Stimulated activated CD8-positive, alpha-beta memory T cell treated with anti-CD3 and anti-CD28 coated beads, Interleukin-4, amount 100 ng/mL, for 1 hour (primary cell): ENCODE measurements at places on chromosomes 3 and 15.

DNA sequence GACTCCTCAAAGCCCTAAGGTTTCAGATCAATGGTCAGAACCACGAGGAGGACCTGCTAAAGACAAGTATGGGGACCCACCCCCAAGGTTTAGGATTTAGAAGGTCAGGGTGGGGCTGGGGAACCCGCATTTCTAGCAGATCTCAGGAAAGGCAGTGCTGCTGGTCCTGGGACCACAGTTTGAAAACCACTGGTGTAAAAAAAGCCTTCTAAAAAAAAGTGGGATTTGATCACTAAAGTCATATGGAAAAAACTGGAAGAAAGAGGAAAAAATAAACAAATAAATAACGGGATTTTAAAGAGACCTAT, 832 bp downstream of the SLC41A3 start:
- no peak for DNase-seq

DNA sequence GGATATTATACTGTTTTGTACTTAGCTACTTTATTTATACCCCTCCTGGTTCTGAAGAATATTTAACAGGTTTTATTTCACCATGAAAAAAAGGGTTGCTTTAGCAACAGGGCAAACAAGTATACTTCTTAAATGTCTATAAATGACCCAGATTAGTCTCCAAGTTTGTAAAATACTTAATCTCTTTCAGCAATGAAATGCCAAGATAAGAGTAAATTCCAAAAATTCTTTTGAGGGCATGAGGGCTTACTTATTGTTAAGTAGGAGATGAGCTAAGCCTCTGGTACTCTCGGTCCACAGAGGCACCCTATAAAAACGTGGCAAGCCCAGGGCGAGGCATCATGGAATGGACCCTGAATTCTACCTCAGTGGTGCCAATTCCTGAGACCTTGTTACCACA, 264.8 kb upstream of the NSMCE3 start:
- no peak for DNase-seq

DNA sequence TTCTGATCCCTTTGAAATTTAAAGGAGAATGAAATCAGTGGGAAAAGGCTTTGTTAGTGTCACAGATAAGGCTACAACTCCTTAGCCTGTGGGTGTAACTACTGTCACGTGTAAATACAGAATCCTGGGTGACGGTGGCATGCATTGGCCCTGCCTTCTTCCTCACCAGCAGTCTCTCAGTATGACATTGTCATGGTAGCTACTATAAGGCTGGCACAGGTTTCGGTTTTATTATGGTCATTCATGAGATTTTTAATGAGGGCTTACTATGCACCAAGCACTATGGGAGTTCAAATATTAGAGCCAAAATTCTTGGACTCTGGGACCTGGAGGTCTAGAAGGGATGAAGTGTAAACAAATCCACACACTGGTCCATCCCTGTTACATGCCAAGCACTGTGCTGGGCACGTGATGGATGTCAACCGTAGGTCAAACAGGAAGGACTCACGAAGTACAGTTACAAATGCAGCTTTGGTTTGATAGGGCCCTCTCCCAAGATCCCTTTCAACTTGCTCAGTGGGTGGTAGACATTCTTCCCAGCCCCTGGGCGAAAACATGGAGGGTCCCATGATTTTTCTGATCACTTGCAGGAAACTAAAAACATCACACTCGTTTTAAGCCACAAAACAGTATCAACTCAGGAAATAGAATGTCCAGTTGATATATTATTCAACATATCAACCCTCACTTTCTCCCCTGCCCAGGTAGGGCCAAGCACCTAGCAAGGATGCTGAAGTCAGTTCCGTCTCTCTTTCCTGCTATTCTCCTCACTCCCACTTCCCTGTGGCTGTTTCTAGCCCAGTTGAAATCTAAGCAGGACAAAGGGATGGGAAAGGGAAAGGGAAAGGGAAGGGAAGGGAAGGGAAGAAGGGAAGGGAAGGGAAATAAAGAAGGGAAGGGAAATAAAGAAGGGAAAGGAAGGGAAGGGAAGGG, 25.3 kb downstream of the BFSP2 start:
- DNase-seq: no peak

DNA sequence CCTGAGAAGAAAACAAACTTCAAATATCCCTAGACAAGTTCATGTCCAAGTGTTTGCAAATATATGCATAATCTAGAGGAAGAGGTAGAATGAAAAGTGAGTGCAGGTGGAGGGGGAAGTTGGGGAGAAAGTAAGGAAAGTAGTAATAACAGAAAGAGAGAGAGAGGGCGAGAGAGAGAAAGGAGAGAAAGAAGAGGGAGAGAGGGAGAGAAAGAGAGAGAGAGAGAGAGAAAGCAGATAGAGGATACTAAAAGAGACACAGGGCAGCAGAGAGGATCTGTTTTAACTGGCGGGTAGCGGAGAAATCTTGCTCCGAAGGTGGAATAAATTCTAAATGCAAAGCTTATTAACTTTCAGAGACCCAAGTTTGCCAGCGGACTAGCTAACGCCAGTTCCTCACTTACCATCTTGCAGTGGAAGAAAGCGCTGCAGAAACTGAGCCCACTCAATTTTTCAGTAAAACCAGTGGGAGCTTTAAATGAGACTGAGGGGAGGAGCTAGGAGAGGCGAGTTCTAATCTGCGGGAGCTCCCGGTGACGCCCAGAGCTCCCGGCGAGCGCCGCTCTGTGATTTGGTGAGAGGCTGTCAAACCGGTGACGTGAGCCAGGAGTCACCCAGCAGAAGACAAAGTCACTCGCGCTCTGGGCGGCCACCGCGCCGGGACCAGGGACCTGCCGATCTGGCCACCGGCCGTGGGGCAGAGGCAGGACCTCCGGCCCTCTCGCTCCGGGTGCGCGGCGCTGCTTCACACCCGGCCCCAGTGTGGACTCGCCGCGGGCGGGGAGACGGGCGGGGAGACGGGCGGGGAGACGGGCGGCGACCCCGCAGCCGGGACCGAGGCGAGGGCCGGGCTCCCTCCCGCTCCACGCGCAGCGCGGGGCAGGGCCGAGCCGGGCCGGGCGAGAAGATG, at the start of gene GMNC:
TSS of gene GMNC (minus strand) at position 486 of the 910 bp plus-strand sequence. CDS start at position 407, 79 bp downstream.
- DNase-seq: no peak

- no peak for DNase-seq
Observed at GRCh38 chr15:67349634-67350033, 95.0 kb downstream of the IQCH start.

GRCh38 chr15:58392141-58392540, 39.6 kb upstream of the LIPC start:
- DNase-seq: no peak

- DNase-seq: no peak
Observed at GRCh38 chr3:185732782-185733181, 92.1 kb downstream of the IGF2BP2 start.

GRCh38 chr3:12961697-12962036, 111.6 kb downstream of the IQSEC1 start:
- no peak for DNase-seq

DNA sequence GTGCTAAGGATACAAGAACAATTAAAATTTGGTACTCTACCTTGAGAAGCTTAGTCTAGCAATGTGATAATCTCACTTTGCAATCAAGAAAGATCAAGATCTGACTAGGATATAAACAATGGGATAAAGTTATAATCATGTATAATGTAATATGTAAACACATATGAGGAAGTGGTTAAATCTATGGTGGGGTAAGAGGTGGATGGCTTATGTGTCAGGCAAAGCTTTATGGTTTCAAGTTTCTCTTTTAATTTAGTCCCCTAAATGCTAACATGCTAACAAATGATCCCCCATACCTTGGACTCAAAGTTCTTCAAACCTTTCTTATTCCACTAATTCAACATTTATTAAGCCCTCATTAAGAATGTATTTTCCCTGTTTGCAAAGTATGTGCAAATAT, 2.5 kb downstream of the RSL24D1 start:
- no peak for DNase-seq

- no peak for DNase-seq
Observed at GRCh38 chr3:59451800-59452746, 402.2 kb upstream of the CFAP20DC start.

DNA sequence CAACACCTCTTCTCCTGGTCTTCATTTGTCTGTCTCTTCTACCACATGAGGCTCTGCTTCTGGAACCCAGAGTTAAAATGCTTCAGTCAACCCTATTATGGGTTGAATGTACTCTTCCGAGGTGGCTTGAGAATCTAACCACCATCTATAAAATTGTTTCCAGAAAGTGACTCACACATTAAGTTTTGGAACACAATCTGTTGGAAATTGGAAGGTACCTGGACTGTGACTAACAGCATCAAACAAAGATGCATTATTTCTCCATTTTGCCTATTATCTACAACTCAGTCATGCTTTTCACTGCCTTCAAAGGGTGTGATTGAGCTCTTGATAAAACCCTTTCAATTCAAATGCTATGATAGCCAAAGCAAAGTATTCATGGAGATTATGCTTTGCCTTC, 499.0 kb upstream of the SEMA6D start:
- DNase-seq: no peak

DNA sequence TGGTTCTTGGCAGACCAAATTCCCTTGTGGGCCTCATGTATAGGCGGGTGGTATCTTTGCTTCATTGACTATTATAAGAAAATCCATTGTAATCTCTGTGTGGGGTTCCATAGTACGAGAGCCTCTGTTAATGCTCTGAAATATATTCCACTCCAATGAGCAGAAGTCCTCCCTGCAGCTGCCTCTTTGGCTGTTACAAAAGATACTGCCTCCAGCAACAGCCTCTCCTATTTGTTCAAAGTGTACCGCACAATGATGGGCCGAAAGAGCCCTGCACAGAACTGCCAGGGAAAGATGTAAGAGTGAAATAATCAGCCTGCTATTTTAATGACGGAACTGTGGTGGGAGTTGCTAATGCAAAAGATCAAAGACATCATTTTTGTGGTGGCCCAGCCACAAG, 48.9 kb downstream of the GRK7 start:
- DNase-seq: no peak

DNA sequence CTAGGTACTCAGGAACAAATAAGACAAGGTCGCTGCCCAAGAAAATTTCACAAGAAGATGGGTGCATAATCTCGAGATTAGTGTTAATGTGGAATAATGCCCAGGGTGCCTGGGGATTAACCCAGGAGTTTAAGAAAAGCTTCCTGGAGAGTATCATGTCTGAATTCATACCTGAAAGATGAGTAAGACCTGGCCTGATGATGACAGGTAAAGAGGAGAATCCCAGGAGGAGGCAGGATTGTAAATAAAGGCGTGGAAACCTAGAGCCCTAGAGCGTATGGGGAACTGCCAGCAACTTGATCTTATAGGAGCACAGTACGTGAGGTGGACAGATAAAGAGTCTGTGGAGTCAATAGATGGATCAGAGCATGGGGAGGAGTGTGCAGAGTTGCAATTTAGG, 43.0 kb downstream of the ARRDC4 start:
- no peak for DNase-seq

GRCh38 chr3:58999134-58999773, 50.6 kb downstream of the CFAP20DC start:
- no peak for DNase-seq

GRCh38 chr3:183202004-183202722, 39.6 kb upstream of the LAMP3 start:
- DNase-seq: no peak

DNA sequence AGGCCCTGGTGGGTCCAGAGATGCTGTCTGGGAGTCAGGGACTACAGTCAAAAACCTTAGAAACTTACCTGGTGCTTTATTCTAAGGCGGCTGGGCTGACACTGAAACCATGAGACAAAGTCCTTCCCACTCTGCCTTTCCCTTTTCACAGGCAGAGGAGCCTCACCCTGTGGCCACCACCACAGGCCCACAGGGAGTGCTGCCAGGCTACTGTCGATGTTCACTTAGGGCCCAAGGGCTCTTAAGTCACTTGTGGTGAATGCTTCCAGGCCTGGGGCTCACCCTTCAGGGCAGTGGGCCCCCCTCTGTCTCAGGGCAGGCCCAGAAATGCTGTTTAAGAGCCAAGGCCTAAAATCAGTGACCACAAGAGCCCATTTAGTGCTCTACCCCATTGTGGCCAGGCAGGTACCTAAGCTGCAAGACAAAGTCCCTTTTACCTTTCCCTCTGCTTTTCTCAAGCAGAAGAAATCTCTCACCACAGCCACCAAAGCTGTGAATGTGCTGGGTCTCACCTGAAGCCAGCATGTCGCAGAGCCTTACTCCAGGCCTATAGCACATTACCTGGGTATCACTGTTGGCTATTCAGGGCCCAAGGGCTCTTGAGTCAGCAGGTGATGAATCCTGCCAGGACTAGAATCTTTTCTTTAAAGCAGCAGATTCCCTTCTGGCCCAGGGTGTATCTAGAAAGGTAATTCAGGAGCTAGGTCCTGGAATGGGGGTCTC, 39.5 kb upstream of the GOLGA6B start:
- no peak for DNase-seq

GRCh38 chr3:37136067-37136466, 38.3 kb downstream of the LRRFIP2 start:
- no peak for DNase-seq

DNA sequence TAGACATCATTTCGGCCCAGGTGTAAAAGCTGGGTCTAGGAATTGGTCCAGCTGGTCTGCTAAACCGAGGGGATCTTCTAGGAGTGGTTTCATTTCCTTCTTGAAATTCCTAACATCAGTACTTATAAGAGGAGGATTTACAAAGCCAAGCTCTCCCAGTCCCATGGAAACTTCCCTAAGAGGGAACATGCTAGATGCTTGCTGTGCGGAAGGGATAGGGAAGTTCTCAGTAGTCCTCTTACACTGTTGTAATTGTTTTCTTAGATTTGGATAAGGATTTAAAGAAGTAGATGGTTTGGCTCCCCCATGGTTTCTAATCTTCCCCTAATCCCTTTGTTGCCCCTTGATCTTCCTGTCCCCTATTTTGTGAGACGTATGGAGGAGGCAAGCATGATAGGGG, 89.7 kb upstream of the XCR1 start:
- no peak for DNase-seq

- no peak for DNase-seq
Observed at GRCh38 chr15:56774356-56774755, 41.0 kb upstream of the ZNF280D start.

DNA sequence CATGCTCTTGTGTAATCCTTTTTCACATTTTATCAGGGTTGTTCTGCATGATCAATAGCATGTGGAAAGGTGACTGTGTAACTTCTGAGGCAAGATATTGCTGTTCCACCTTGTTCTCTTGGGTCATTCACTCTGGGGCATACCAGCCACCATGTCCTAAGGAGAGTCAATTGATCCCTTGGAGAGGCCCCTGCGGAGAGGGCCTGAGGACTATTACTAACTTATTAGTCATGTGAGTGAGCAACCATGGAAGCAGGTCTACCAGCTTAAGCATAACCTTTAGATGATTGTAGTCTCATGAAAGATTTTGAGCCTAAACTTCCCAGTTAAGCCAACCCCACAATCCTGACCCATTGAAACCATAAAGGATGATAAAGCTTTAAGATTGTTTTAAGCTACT, 22.0 kb upstream of the COL6A5 start:
- DNase-seq: no peak
